ENCODE measurements at places on chromosomes 2 and 18.
A peak's percentile ranks its signal among the peaks of the same experiment; 100 is the strongest.

- peaks cover 10% of the 10 kb centered on the region for H3K4me1 ChIP-seq
- no peak overlapping the region for H3K27ac ChIP-seq
- no peak overlapping the region for H3K4me3 ChIP-seq
- no peaks in the 10 kb centered on the region for H3K36me3 ChIP-seq
- H3K27me3 ChIP-seq = no peaks in the 10 kb centered on the region
These were observed 644 bp upstream of the DYM start for GRCh38 chr18:49460976-49461601.

DNA sequence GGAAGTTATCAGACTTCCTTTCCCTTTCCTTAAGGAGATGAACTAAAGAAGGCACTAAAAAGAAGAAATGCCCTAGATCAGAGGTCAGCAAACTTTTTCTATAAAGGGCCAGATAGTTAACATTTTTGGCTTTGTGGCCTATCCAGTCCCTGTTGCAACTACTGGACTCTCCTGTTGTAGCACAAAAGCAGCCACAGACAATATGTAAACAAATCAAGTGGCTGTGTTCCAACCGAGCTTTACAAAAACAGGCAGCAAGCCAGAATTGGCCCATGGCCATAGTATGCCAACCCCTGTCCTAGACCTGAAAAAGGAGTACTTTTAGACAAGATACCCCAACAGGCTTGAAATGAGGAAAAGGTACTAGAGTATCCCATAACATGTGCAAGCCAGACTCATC, 10.9 kb downstream of the NHEJ1 start:
- no peaks in the 10 kb centered on the region for H3K4me1 ChIP-seq
- no peak overlapping the region for H3K27ac ChIP-seq
- H3K36me3 ChIP-seq = peaks cover 2% of the 10 kb centered on the region
- no peak overlapping the region for H3K4me3 ChIP-seq
- no peak for DNase-seq

- H3K27me3 ChIP-seq = no peaks in the 10 kb centered on the region
- H3K4me1 ChIP-seq = no peaks in the 10 kb centered on the region
- H3K27ac ChIP-seq = no peak overlapping the region
- no peaks in the 10 kb centered on the region for H3K36me3 ChIP-seq
- no peak overlapping the region for H3K4me3 ChIP-seq
- no peak for DNase-seq
These were observed 77.8 kb downstream of the CTIF start for GRCh38 chr18:48616484-48617255.

DNA sequence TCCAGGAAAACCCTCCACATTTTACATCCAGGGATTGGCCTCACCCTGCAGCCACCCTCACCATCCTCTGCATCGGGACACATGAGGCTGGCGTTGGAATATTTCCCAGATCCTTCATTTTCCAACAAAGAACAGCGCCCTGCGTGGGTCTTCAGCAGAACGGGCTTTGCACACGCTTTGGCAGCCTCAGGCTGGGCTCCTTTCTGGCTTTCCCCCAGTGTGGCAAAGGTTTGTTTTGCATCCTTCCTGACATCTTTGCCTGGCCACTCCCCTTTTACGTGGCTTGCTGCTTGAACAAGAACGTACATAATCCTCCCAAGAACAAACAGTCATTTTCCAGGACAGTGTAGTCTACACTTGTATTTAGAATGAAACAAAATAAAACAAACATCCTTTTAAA, 25.6 kb upstream of the GREB1 start:
- no peaks in the 10 kb centered on the region for H3K27me3 ChIP-seq
- peaks cover 6% of the 10 kb centered on the region for H3K4me1 ChIP-seq

- no peaks in the 10 kb centered on the region for H3K4me1 ChIP-seq
- H3K27me3 ChIP-seq = no peaks in the 10 kb centered on the region
- H3K36me3 ChIP-seq = no peaks in the 10 kb centered on the region
- peak; percentile 33 for DNase-seq
- no peak overlapping the region for H3K27ac ChIP-seq
These were observed 305.0 kb upstream of the EPAS1 start for GRCh38 chr2:45992021-45992740.

DNA sequence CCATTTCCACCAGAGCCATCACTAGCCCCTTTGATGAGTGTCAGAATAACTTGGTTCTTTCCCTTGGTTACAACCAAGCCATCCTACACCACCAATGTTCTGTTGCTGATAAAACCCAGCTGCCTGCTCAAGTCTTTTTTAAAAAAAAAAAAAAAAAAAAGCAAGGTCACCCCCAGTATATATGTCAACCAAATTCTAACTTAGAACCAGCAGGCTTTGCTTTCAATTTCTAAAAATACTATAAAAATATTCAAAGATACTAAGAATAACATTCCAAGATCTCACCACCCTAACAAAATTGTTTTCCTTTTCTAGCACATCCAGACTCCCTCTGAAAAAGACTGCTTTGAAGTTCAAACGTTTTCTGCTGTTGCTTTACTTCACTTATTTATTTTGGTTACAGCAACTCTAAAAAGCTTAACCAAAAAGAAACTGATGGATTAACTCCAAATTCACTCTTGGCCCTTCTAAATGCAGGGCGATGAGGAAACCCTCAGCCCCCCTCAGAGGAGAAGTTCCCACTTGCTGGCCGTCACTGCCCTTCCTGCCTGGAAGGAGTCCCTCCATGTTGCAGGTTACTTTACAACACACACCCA, 10.9 kb downstream of the UXS1 start:
- H3K4me1 ChIP-seq = no peaks in the 10 kb centered on the region
- no peak overlapping the region for H3K27ac ChIP-seq
- H3K4me3 ChIP-seq = no peak overlapping the region

- DNase-seq = no peak
- no peak overlapping the region for H3K4me3 ChIP-seq
- H3K36me3 ChIP-seq = no peaks in the 10 kb centered on the region
- H3K27me3 ChIP-seq = no peaks in the 10 kb centered on the region
These were observed 190.1 kb downstream of the MGAT5 start for GRCh38 chr2:134443814-134444480.

- DNase-seq = peak; percentile 43
- no peaks in the 10 kb centered on the region for H3K4me1 ChIP-seq
- no peaks in the 10 kb centered on the region for H3K27me3 ChIP-seq
- H3K4me3 ChIP-seq = no peak overlapping the region
- no peak overlapping the region for H3K27ac ChIP-seq
- no peaks in the 10 kb centered on the region for H3K36me3 ChIP-seq
These were observed 297.5 kb upstream of the CRIM1 start for GRCh38 chr2:36058076-36058475.

- no peaks in the 10 kb centered on the region for H3K36me3 ChIP-seq
- H3K4me3 ChIP-seq = no peak overlapping the region
- H3K27me3 ChIP-seq = no peaks in the 10 kb centered on the region
- H3K27ac ChIP-seq = no peak overlapping the region
- peaks cover 2% of the 10 kb centered on the region for H3K4me1 ChIP-seq
These were observed 172.5 kb downstream of the MAIP1 start for GRCh38 chr2:200127848-200128247.

- no peak for DNase-seq
- H3K36me3 ChIP-seq = no peaks in the 10 kb centered on the region
- no peaks in the 10 kb centered on the region for H3K27me3 ChIP-seq
These were observed 28.2 kb downstream of the CRYGD start for GRCh38 chr2:208096080-208096479.

DNA sequence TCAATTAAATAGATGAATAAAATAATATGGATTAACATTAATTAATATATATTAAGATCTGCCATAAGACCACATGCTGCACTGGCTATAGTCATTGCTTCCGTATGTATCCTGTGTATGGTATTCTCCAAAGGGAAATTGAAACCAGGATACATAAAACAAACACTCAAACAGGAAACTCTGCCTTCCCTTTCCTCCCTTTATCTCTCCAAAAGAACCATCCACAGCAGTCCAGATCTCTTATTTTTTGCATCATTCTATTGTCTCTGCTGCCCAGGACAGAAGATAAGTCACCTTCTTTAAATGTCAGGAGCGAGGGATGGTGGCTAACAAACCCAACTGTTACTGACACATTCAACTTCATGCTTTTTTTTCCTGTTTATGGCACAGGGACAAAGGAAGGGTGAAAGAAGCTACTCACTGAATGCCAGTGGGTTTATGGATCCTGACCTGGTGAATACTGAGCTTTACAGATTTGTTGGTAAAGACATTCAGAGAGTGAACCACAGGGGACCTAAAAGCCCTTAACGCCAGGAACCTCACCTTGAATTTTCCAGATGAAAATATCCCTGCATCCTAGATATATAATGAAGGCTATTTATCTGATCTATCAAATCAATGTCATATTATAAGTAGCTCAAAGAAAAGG, 67.5 kb downstream of the CSRNP3 start:
- H3K27me3 ChIP-seq = no peaks in the 10 kb centered on the region
- no peaks in the 10 kb centered on the region for H3K4me1 ChIP-seq
- no peak for DNase-seq
